Stimulated activated CD8-positive, alpha-beta memory T cell treated with anti-CD3 and anti-CD28 coated beads, Interleukin-7, amount 100 ng/mL, for 4 hours (primary cell): ENCODE measurements at places on chromosomes 12 and 14.

DNA sequence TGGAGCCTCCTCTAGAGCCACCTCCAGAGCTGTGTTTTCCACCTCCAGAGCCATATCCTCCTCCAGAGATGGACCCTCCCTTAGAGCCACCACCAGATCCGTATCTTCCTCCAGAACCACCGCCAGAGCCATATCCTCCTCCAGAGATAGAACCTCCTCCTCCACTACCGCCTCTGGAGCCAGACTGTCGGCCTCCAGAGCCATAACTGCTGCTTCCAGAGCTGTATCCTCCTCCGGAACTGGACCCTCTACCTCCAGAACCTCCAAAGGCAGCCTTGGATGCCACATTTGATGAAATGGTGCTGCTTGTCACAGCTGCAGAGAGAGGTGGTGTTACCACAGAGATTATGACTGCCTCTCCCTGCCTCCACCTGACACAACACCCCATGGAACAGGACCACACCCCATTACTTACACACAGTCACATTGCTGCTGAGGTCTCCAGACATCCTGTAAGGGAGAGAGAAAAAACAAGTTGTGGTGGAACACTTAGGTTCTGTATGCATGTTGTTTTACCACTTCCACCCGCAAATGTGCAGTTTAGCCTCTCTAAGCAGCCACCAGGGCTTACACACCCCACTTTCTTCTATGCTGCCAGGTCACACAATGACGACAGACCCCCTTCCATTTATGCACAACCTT lies 6.8 kb downstream of the KRT2 start:
- DNase-seq, result peak; percentile 17

GRCh38 chr12:18217966-18218365 lies 43.4 kb upstream of the PIK3C2G start:
- DNase-seq, result no peak

DNA sequence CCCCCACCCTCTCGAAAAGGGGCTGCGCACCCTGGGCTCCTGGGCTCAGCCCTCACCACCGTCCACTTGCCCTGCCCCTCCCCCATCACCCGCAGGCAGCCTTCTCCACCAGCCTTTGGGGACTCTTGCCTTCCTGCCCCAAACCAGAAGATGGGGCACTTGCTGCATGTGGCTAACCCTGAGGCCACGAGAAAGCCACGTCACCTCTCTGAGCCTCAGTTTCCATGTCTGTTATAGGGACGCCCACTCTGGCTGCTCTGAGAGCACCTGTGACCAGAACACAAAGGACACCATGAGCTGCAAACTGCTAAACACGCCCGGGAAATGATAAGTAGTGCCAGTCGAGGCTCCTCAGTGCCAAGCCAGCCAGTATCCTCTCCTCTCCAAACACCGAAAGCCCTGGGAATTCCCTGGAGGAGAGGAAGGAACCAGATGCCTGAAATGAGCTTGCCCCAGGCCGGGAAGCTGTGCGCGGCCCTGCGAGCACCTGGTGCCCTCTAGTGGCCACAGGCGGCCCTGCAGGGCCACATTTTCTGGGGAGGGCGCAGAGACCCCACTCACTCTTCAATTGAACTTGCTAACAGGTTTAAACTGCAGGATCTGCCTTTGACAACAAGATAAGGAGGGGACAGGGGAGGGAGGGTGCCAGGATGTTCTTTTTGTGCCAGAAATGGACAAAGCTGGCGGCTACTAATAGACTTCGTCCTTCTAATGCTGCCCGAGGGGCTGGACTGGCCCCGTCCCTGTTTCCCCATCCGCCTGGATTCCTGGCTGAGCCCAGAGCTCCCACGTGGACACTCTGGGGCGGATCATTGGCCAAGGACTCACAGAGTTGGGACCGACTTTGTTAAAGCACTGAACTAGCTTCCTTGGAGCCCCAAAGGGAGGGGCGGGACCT lies 10.2 kb upstream of the SERPINA9 start:
- DNase-seq, result peak; percentile 3

DNA sequence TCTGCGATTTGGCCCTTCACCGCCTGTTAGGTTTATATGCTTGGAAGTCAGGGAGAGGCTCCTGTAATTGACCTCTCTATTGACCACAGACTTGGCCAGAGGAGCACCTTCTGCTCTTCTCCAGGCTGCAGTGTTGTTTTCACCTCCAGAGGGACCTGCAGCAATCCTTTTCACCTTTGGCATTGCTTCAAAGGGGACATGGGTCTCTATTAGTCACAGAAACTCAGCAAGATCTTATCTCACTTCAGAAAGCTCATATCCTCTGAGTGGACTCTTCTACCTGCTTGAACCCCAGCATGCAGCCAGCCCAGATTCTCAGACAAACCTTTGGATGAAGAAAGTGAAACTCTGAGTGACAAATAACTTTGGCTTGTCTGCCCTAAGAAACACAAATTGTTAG lies 339.3 kb downstream of the NRXN3 start:
- no peak for DNase-seq

GRCh38 chr14:21072031-21072473 lies 1.9 kb downstream of the ARHGEF40 start:
- DNase-seq, result no peak
